ENCODE measurements at places on chromosomes 1 and 21.
A peak's percentile ranks its signal among the peaks of the same experiment; 100 is the strongest.

- no peaks in the 10 kb centered on the region for H3K27me3 ChIP-seq
- no peak overlapping the region for H3K27ac ChIP-seq
- H3K4me3 ChIP-seq = no peak overlapping the region
- no peak for DNase-seq
- no peaks in the 10 kb centered on the region for H3K4me1 ChIP-seq
Observed at GRCh38 chr1:221689138-221689537, 52.8 kb downstream of the DUSP10 start.

- H3K4me3 ChIP-seq = no peak overlapping the region
- no peaks in the 10 kb centered on the region for H3K27me3 ChIP-seq
- H3K36me3 ChIP-seq = peaks cover 11% of the 10 kb centered on the region
- no peak overlapping the region for H3K27ac ChIP-seq
- no peak for DNase-seq
Observed at GRCh38 chr1:16484931-16485330, 29.2 kb downstream of the RNU1-1 start.

GRCh38 chr1:24003331-24003972, 23.3 kb upstream of the SRSF10 start:
- H3K27ac ChIP-seq = no peak overlapping the region
- H3K27me3 ChIP-seq = no peaks in the 10 kb centered on the region
- no peaks in the 10 kb centered on the region for H3K36me3 ChIP-seq
- H3K4me1 ChIP-seq = no peaks in the 10 kb centered on the region
- DNase-seq = no peak

DNA sequence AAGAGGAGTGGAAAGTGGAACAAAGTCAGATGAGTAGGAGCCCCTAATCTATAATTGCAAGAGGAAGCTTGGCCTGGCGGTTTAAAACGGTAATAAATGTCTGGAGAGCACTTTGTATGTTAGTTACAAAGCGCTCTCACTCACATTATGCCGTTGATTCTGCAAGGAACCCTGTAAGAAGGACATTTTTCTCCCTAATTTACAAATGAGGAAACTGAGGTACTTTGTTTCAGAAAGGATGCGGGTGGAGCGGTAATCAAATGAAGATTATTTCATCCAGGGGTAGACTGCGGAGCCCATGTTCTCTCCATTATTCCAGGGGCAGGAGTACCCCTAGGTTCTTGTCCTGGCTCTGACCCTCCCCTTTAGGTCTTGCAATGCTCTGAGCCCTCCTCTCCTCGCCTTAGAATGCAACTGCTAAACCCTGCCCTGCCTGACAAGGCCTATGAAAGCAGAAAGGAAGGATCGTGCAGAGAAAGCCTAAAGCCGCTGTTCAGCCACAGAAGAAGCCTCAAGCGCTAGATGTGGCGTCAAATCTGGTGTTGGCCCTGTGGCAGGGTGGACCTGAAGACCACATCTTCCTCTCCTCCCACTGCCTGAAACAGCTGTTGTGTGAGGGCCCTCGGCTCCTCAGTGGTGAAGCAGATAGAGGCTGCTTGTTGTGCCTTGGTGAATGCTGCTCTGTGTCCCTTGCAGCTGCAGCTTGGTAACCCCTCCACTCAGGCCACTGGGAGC, 588 bp upstream of the PACC1 start:
- peak overlapping the region; percentile 84 for H3K27ac ChIP-seq
- H3K27me3 ChIP-seq = no peaks in the 10 kb centered on the region
- H3K4me1 ChIP-seq = peaks cover 24% of the 10 kb centered on the region

GRCh38 chr1:6494627-6495026, 3.2 kb upstream of the PLEKHG5 start:
- no peak overlapping the region for H3K4me3 ChIP-seq
- H3K36me3 ChIP-seq = no peaks in the 10 kb centered on the region
- DNase-seq = no peak
- H3K4me1 ChIP-seq = peaks cover 34% of the 10 kb centered on the region
- H3K27ac ChIP-seq = no peak overlapping the region

DNA sequence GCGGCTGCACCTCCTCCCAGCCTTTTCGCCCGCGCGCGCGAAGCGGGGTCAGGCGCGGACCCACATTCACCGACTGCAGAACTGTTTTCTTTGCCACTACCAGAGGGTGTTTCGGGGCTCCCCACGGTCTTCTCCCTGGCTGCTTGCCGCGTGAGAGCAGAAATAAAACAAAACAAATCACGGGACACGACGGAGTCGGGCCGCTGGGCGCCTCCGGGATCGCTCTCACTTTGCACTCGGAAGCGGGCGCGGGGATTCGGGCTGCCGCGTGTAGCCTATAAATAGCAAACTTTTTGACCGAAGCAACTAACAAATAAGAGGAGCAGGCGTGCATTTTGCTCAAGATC, 412.3 kb upstream of the ESRRG start:
- no peak overlapping the region for H3K27ac ChIP-seq
- no peaks in the 10 kb centered on the region for H3K36me3 ChIP-seq
- H3K4me3 ChIP-seq = no peak overlapping the region

- no peaks in the 10 kb centered on the region for H3K4me1 ChIP-seq
- peaks cover 13% of the 10 kb centered on the region for H3K27me3 ChIP-seq
- H3K27ac ChIP-seq = no peak overlapping the region
- no peak overlapping the region for H3K4me3 ChIP-seq
- DNase-seq = no peak
Observed at GRCh38 chr1:56377431-56377830, 201.9 kb downstream of the PLPP3 start.

- DNase-seq = no peak
- H3K4me1 ChIP-seq = no peaks in the 10 kb centered on the region
- H3K36me3 ChIP-seq = no peaks in the 10 kb centered on the region
Observed at GRCh38 chr1:168280296-168280927, at the start of gene TBX19. Gene TBX19, plus strand, starts transcription at chr1:168280877. Its CDS starts 214 bp downstream, at chr1:168281091.

DNA sequence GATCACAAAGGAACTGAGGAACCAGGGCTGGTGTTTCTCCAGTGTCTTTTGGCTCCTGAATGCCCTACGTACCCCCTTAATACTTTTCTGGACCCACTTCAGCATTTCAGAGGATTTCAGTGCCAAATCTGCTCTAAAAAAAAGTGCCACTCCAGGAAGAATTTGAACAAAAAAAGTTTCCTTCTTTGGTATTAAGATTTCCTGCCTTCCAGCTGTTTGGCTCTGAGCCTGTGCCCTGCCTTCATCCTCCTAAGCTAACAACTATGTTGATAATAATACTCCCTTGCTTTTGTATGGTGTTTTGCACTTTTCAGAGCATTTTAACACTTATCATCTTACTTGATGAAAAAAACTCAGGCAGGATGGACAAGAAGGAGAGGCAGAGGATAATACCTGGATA, 11.0 kb upstream of the RIMS3 start:
- no peaks in the 10 kb centered on the region for H3K36me3 ChIP-seq
- no peak overlapping the region for H3K4me3 ChIP-seq
- DNase-seq = no peak
- no peaks in the 10 kb centered on the region for H3K27me3 ChIP-seq
- no peaks in the 10 kb centered on the region for H3K4me1 ChIP-seq

DNA sequence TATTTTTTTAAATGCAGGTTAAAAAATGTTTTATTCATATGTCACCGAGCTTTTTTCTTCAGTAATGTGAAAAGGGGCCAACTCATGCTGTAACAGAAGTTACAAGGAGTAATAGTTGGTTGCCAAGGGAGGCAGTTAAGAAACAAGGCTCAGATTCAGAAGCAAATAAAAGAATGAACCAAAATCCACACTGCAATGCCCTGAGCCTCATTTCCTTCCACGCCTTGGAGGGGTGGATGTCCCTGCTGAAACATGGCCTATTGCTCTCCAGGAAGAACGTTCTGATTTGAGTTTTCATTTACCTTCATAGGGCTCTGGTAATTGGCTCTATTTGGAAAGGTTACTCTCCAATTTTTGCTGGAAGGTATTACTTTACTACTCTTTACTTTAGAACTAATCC, 24.4 kb downstream of the ALG14 start:
- no peaks in the 10 kb centered on the region for H3K36me3 ChIP-seq
- H3K27me3 ChIP-seq = no peaks in the 10 kb centered on the region
- DNase-seq = no peak
- H3K4me3 ChIP-seq = no peak overlapping the region
- H3K4me1 ChIP-seq = peaks cover under 1% of the 10 kb centered on the region

- H3K27ac ChIP-seq = no peak overlapping the region
- no peaks in the 10 kb centered on the region for H3K4me1 ChIP-seq
- no peak overlapping the region for H3K4me3 ChIP-seq
- no peaks in the 10 kb centered on the region for H3K36me3 ChIP-seq
- H3K27me3 ChIP-seq = peaks cover 40% of the 10 kb centered on the region
- no peak for DNase-seq
Observed at GRCh38 chr1:30844631-30845030, 63.9 kb downstream of the SDC3 start.

- DNase-seq = no peak
- H3K4me1 ChIP-seq = no peaks in the 10 kb centered on the region
- no peaks in the 10 kb centered on the region for H3K27me3 ChIP-seq
- H3K4me3 ChIP-seq = no peak overlapping the region
Observed at GRCh38 chr1:59236721-59237545, 60.0 kb upstream of the FGGY start.

DNA sequence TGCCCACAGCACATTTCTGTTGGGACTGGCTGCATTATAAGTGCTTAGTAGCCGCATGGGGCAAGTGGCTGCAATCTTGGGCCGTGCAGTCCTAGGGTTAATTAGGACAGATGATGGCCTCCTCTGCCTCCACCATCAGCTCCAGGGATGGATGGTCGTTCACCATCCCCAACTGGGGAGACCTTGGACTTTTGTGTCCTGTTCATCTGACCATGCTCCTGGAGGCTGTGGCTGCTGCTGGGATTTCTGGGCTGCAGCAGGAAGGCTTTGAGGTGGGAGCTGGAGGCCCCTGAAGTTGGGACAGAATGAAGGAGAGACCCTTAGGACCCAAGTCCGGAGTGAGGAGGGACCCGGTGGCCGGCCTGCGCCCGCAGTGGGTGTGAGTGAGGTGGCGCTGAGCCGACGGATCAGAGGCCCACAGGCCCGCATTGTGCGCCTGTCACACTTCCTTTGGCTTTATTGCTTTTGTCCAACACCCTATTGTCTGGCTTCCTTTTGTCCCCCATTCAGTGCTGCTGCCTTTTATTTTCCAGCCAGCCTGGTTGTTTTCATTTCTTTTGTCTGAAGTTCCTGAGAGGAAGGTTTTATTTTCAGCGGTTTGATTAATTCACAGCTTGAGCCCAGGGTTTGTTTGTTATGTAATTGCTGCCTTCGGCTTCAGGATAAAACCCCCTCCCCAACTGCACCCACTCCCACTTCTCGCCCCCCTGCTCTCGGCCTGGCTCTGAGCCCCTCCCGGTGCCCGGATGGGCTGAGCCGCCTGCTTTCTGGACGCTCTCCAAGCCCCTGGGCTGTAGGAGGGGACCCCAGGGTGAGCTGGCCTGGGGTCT, 35.6 kb downstream of the SOX13 start:
- H3K4me3 ChIP-seq = no peak overlapping the region
- no peak overlapping the region for H3K27ac ChIP-seq
- H3K4me1 ChIP-seq = peaks cover 16% of the 10 kb centered on the region
- H3K36me3 ChIP-seq = no peaks in the 10 kb centered on the region
- no peaks in the 10 kb centered on the region for H3K27me3 ChIP-seq

- H3K4me1 ChIP-seq = peaks cover 16% of the 10 kb centered on the region
- H3K36me3 ChIP-seq = peaks cover 4% of the 10 kb centered on the region
- no peak for DNase-seq
- H3K4me3 ChIP-seq = no peak overlapping the region
Observed at GRCh38 chr1:9809100-9809510, 14.7 kb downstream of the CLSTN1 start.

DNA sequence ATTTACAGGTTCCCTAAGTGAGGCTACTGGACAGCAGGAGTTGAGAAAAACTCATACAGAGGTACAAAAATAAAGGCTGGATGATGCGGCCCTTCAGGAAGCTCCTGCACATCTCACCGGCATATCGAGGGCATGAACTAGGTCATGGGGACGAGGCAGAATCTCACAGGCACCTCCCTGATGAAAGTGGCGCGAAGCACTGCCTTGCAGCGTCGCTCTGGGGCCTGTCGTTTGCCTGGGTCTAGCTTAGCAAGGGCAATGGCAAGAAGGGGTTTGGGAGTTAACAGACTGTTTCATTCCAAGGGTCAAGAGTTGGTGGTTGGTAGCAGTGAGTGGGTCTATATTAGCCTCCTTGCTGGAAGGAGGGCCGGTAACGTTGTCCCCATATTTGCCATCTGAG, 103.5 kb upstream of the IRF2BP2 start:
- no peak overlapping the region for H3K27ac ChIP-seq
- H3K27me3 ChIP-seq = no peaks in the 10 kb centered on the region
- H3K4me3 ChIP-seq = no peak overlapping the region
- DNase-seq = no peak

- H3K36me3 ChIP-seq = no peaks in the 10 kb centered on the region
- H3K27me3 ChIP-seq = no peaks in the 10 kb centered on the region
Observed at GRCh38 chr1:246139745-246140182, 367.3 kb downstream of the SMYD3 start.

GRCh38 chr21:23445307-23445706, 2162.0 kb downstream of the MRPL39 start:
- no peak for DNase-seq
- H3K4me3 ChIP-seq = no peak overlapping the region
- H3K36me3 ChIP-seq = no peaks in the 10 kb centered on the region

GRCh38 chr21:27715131-27715530, 748.2 kb upstream of the ADAMTS5 start:
- no peak for DNase-seq
- no peak overlapping the region for H3K27ac ChIP-seq
- no peaks in the 10 kb centered on the region for H3K4me1 ChIP-seq

DNA sequence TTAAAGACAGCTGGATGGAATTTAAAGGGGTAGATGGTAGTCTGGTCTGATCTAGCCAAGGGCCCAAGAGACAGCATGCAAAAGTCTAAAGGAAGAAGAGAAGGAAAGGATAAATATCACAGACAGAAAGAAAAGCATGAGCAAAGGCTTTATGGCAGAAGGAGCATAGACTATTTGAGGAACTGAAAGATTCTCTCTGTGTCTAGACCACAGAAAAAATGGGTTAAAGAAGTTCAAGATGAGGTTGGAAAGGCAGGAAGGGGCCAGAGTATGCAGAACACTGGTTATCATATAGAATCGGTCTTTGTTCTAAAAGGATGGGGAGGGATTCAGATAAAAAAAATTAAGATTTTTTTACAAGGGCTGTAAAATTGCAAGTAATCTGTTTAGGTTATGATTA, 136.8 kb upstream of the SGIP1 start:
- DNase-seq = peak; percentile 72
- no peak overlapping the region for H3K4me3 ChIP-seq
- no peaks in the 10 kb centered on the region for H3K36me3 ChIP-seq
- H3K27me3 ChIP-seq = no peaks in the 10 kb centered on the region
- H3K4me1 ChIP-seq = peaks cover 52% of the 10 kb centered on the region

DNA sequence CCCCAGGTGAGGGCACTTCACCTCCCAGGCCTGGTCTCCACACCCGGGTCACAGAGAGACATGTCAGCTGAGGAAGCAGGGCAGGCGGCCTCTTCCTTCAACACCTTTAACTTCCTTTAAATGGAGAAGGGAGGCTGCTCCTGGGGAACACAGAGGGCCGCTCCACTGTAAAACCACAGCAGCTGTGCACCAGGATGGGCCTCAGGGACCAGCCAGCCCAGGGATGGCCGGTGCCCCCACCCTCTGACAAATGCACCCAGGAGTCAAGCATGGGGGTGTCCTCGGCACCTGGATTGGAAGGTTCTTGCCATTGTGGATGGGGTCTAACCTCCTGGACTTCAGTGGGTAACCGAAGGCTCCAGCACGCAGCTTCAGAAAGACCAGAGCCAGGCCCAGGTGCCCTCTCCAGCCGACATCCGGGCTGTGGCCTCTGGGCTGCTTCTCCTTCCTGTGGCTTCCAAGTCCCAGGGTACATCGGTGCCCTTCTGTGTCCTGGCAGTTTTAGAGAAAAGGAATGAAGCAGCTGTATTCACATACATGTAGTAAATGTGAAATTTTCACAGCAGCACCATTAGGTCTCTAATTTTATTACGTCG, 121.7 kb upstream of the COL6A1 start:
- H3K4me1 ChIP-seq = peaks cover 6% of the 10 kb centered on the region
- no peaks in the 10 kb centered on the region for H3K36me3 ChIP-seq
- no peaks in the 10 kb centered on the region for H3K27me3 ChIP-seq
- DNase-seq = no peak
- H3K27ac ChIP-seq = no peak overlapping the region

Measured in B cell (primary cell).